ENCODE measurements at places on chromosomes 6 and 20.

DNA sequence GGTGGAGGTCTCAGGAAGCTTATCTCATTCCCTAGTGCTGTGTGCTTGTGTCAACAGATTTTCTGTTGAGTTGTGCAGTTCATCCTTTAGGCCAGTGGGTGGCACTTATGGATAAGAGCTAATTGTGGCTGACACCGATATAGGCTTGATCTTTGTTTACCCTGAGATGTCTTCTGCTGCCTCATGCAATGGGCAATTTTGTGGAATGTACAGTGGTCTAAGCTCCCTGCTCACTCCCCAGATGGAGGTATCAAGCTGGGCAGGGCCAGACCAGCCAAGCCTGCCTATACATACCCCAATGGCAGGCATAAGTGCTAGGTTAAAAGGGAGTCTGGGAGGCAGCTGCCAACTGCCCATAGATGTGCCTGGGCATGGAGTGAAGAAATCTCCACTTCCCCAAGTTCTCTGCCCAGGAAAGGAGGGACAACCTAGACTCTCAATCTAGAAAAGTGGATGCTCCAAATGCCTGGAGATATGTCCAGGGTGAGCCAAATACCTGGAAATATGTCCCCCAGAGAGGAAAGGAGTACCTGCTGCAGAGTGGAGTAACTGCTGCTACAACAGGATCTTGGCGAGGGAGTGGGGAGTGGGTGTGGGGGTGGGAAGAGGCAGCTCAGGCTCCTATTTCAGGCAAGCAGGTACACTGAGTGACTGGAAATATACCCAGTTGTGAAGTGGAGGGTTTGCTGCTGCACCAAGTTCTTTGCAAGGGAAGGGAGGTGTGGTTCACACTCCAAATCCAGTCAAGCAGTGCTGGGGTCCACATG, 53.2 kb upstream of the ARG1 start:
- peak; percentile 22 for DNase-seq

- DNase-seq = no peak
These were observed 2.4 kb upstream of the CST8 start for GRCh38 chr20:23488470-23488869.

DNA sequence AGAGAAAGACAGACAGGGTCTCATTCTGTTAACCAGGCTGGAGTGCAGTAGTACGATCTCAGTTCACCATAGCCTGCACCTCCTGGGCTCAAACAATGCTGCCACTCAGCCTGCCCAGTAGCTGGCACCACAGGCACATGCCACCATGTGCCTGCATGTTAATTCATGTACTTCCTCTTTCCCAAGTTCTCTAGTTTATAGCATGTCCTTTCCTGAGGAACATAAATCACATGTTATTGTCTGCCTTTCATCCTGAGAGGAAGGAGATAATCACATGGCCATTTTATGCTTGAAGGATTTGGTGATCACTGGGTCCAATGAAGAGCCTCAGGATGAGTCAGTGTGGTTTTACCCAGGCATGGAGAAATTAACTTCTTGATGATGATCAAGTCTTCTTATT, 47.9 kb downstream of the COL11A2 start:
- no peak for DNase-seq

GRCh38 chr6:2441601-2442475, 196.4 kb upstream of the GMDS start:
- DNase-seq = no peak

- no peak for DNase-seq
These were observed 38.5 kb upstream of the TGM6 start for GRCh38 chr20:2342243-2342642.

DNA sequence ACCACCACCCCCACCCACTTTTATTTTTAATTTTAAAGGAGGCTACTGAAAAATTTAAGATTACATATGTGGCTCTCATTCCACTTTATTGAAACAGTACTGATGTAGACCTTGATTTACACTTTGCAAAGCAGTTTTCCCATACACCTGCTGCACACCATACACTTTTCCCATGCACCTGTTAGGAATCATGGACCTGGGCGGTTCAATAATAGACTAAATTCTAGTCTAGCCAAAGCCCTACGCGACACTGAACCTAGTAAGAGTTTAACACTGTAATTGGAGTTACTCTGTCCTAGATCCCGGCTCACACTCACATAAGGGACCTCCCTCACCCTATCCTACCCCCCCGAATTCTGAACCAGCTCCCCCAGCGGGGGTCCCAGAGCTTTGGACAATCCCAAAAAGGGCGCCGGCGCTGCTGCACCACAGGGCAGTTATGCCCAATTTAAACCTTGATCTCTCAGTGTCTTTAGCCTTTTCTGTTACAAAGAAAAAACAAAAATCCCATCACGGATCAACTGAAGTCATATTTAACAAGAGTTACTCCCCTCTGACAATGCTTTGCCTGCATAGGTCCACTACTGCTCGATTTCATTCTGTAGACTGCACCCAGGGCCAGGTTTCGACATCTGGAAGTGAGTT, 2.4 kb upstream of the GCLC start:
- no peak for DNase-seq

DNA sequence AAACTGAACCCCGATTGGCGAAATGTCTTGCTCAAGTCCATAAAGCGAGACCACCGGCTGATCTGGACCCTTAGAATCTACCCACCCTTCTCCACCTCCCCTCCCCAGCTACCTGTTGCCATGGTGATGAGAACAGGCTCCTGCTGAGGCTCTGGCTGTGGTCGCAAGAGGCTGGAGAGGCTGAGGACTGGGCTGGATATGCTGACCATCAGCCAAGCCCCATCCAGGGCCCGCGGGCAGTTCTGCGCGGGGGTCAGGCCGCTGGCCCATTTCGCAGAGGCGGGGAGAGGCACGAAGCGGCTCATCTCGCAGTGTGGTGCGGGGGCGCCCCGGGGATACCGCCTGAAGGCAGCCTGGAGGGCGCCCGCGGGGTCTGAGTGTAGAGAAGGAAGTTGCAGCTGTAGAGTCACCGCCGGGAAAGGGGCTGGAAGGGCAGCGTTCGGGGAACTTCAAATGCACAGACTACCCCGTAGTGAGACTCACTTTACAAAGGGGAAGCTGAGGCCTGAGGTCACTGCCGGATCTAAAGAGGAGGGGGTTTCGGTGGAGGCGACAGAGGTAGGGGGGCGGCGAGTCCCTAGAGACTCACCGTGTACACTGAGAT, 671 bp downstream of the TAPBP start:
- DNase-seq = no peak

DNA sequence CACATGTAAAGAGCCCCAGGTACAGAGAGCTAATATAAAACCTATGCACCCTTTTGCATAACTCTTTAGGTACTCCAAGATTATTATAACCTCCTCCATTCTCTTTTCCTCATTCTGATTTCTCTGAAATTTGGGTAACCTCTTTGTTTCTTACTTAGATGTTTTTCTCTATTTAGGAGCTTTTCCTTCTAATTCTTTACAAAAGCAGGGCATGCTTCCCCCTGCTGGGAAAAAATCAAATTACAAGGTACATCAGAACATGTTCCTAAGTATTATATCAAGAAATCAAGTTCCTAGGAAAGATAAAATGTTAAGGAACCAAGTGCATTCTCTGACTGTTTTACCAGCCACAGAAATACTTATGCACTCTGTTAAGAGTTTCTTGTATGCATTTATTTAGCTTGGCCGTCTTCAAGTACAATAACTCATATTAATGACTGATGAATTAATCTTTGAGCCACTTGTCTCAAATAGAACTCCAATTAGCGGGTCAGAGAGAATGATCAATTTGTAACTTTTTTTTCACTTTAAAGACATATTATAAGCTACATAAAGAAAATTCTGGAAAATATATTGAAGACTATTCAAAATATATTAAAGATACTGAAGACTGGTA, 2.1 kb downstream of the KHDRBS2 start:
- DNase-seq = no peak

- no peak for DNase-seq
These were observed 69.7 kb downstream of the PSMB1 start for GRCh38 chr6:170483413-170483812.

DNA sequence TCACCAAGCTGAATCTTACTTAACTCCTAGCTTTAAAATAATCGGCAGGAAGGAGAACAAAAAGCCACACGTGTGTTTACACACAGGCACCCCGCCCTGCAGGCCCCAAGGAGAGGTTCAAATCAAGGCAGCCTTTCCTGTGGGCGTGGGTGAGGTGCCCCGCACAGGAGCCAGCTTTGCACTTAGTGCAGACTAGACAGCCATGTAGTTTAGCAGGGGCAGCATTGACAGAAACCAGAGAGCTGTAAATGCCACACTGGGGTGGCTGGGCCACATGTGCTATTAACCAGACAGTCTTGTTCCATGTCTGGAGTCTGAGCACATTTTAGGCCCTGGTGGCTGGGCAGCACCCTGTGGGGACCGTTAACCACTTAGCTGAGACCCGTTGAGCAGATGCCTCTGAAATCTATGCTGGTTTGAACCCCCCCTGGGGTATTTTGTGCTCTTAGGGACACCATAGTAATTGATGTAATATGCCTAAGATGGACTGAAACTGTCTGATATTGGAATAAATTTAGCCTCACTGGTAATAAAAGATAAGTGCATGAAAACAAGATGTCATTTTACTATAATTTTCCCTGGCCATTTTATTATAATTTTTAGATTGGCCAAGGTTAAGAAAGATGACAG, 106.4 kb upstream of the KCNG1 start:
- no peak for DNase-seq

DNA sequence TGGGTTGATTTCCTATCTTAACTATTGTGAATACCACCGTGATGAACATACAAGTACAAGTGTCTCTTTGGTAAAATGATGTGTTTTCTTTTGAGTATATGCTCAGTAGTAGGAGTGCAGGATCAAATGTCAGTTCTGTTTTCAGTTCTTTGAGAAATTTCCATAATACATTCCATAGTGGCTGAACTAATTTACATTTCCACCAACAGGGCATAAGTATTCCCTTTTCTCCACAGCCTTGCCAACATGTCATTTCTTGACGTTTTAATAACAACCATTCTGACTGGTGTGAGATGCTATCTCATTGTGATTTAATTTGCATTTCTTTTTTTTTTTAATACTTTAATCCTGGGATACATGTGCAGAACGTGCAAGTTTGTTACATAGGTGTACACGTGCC, 268.8 kb downstream of the CENPW start:
- no peak for DNase-seq

GRCh38 chr6:1381481-1382330, 7.7 kb upstream of the FOXF2 start:
- peak; percentile 55 for DNase-seq

DNA sequence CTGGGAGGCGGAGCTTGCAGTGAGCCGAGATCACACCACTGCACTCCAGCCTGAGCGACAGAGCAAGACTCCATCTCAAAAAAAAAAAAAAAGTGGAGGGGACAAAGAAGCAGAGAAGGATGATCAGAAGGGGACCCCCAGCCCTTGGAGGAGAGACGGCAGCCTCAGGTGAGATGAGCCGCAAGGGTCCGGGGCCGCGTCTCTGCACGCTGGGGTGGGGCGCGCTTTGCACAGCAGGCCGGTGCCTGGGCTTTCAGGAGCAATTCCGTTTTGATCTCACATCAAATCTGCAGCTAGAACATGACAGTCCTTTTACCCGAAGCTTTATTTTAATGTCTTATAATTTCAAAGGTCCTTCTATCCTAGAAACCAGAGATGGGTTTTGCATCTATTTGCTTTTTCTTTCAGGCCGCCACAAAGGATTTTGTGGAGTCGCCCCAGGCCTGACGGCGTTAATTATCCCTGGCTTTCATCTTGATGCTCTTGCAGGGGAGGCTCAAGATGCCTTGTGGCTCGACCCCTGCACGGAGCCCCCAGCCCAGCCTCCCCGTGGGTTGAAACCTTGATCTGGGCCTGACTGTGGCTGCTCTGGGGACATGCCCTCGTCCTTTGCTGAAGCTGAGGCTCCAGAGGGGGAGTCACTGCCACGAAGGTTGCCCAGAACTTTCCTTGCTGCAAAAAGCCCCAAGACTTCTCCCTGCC, 17.3 kb downstream of the HRH3 start:
- no peak for DNase-seq

DNA sequence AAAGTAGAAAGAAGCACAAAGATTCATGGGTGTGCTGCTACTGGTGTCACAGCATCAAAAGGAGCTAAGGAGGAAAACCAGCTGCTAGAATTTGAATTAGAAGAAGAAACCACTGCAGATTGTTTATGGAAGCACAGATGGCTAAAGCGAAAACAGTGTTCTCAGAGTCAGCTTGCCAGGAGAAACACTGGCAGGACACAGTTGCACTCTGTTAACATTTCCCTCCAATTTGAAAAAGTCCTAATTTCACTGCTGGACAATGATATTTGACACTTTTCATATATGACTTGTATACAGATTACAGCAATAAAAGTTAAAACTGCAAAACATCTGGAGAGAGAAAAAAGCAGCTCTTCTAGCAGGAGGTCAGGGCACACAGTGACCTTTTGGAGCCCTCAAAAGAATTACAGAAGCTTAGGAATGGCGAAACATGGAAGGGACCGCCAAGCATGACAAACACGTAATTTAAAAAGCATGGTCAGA, 314.5 kb downstream of the COL12A1 start:
- DNase-seq = no peak

DNA sequence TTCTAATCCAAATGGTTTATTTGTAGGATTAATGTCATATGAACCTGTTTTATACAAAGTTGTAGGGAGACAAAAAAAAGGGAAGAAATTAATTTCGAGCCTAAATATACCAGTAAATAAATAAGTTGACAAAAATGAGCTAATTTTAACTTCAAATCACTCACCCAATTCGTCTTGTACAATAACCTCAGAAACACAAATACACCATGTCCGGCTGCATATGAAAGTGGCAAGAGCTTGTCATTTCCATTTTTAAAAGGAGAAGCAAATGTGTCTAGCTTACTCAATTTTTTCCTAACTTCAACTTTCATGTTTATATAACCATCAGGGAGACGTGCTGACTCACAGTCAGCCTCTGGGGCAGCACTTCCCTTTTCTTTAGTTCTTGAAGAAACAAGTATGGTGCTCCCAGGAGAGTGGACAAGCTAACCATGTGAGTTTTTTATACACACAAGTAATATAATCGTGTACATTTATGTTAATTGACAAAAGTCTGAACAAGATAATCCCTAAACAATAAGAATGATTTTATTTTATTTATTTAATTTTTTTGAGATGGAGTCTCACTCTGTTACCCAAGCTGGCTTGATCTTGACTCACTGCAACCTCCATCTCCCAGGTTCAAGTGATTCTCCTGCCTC, 55.5 kb upstream of the SGK1 start:
- DNase-seq = no peak

DNA sequence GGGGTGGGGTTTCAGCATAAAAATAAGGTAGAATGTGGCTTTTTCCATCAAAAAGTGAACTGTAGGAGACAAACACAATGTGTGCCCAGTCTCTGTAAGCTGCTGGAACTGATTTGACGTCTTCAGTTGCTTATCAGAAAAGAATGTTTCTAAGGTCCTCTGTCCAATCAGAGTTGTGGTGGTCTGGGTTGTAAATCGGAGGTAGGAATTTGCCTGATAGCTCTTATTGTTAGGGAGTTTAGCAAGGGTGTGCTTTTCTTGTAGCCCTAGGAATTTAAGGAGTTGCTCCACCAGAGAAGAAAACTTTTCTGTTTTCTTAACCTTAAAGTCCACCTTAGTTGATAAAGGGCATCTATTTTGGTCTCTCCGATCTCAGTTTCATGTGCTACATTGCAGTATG, 10.4 kb upstream of the SSTR4 start:
- DNase-seq = no peak
